ENCODE measurements at places on chromosomes 5 and 9. TPM values are rescaled to one million over a fixed set of nuclear protein-coding genes. Genes with fewer than 3 reads are reported as not detected.

DNA sequence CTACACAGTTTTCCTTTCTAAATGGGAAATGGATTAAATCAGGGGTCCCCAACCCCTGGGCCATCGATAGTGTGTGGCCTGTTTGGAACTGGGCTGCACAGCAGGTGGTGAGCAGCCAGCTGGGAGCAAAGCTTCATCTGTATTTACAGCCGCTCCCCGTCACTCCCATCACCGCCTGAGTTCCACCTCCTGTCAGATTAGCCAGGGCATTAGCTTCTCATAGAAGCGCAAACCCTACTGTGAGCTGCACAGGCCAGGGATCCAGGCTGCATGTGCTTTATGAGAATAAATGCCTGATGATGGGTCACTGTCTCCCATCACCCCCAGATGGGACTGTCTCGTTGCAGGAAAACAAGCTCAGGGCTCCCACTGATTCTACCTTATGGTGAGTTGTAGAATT is 41.2 kb upstream of the FLT4 start:
- DNase-seq = no peak

- DNase-seq = no peak
These were observed 110.8 kb downstream of the LHFPL2 start for GRCh38 chr5:78537821-78538220.

DNA sequence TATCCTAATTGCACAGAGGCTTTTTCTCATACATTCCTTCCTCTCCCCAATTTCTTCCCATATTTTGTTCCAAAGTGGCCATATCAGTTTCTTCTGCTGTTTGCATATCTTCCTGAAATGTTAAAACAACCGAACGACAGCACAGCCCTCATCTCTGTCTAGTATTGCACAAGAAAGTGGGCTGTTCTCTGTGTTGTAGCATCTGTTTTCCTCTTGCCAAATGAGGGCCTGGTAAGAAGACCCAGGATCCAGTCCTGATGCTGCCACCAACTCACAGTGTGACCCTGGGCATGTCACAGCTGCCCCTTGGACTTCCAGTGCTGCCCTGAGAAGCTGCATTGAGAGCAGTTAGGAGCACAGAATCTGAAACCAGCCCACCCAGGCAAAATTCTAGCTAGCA is 4.1 kb downstream of the SLC31A2 start:
- no peak for DNase-seq

DNA sequence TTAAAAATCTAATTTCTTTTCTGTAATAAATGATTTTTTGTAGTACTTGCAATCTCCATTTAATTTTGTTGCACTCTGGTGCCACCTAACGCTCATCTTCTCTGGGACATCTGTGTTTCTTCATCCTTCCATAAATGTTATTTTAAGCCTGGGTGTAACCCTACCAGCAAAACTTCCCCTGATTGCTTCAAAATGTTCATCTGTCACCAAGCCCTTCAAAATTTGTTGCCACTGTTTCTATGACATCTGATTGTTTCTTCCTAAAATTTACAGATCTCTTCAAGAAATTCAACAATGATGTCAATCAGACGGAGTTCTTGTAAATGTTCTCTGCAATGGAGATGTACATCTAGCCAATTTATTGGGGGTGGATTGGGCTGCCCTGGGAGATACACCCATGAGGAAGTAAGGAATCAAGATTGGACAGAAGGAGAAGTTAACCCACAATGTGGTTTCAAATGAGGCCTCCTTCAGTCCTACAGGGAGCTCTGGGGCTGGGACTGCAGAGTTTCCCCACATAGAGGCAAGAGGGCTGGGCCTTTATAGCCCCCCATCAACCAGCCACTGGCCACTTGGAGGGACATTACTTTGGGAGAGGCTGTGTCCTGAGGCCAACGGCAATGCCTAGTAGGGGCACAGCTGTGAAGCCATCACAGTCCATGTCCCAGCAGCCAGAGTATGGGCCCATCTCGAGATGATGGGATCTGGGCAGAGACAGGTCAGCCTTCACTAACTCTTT is 23.3 kb downstream of the MCTP1 start:
- no peak for DNase-seq

DNA sequence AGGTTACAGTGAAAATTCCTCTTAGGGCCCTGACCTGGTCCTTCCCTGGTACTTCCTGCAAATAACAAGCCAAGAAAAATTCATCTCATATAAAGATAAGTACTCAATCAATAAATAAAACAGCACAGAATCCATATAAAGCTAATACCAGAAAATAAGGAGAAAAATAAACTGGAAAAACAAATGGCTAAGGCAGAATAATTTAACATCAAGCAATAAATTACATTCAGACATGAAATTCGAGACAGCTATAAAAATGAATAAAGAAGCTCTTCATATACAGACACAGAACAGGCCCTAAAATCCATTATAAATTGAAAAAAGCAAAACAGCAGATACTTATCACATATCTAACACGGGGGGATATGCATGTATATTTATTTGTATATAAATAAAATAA is 99.2 kb downstream of the DTWD2 start:
- DNase-seq = no peak

The MSANTD3 gene
- total RNA-seq = 31.0 TPM

The FAF2 gene
- 31.4 TPM for total RNA-seq

The STKLD1 gene
- not detected for total RNA-seq

The RASGRF2 gene
- total RNA-seq = 17.4 TPM
